ENCODE measurements at places on chromosomes 7 and 10. TPM values are rescaled to one million over a fixed set of nuclear protein-coding genes. Genes with fewer than 3 reads are reported as not detected.

Gene LAMB1
- 73.6 TPM for polyA plus RNA-seq

Gene PALD1
- 7.6 TPM for polyA plus RNA-seq

Gene CHN2
- 9.5 TPM for polyA plus RNA-seq

Gene BAIAP2L1
- polyA plus RNA-seq = 49.0 TPM

Gene ZNF786
- polyA plus RNA-seq = 3.5 TPM

- DNase-seq = peak; percentile 61
Observed at GRCh38 chr10:15370856-15371701, at the start of gene FAM171A1. Gene FAM171A1 (minus strand): TSS chr10:15371289. CDS start chr10:15371052, 237 bp downstream.

GRCh38 chr7:132681951-132682350, 105.7 kb upstream of the PLXNA4 start:
- peak; percentile 36 for DNase-seq

DNA sequence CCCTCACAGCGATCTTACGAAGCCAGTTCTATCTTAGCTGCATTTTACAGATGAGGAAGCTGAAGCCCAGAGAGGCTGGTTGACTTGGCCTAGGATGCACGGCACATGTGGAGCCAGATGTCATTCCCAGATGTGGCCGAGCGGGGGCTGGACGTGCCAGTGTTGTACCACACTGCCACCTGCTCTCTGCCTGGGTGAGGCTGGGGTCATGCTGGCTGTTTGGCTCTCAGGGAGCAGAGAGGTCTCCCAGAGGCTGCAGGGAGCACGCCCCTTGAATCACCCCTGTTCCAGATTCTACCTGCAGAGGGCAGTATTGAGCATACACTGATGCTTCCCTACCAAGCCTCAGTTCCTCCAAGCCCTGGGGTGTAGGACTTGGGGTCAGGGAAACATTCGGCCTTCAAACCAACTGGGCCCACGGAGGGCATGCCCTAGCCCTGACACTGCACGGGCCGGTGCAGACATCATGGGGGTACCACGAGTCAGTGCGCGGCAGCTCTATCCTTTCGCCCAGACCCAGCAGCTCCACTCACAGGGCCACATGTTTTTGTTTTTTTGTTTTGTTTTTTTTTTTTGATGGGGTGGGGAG, 3.8 kb upstream of the GTF2IRD1 start:
- DNase-seq = peak; percentile 53

DNA sequence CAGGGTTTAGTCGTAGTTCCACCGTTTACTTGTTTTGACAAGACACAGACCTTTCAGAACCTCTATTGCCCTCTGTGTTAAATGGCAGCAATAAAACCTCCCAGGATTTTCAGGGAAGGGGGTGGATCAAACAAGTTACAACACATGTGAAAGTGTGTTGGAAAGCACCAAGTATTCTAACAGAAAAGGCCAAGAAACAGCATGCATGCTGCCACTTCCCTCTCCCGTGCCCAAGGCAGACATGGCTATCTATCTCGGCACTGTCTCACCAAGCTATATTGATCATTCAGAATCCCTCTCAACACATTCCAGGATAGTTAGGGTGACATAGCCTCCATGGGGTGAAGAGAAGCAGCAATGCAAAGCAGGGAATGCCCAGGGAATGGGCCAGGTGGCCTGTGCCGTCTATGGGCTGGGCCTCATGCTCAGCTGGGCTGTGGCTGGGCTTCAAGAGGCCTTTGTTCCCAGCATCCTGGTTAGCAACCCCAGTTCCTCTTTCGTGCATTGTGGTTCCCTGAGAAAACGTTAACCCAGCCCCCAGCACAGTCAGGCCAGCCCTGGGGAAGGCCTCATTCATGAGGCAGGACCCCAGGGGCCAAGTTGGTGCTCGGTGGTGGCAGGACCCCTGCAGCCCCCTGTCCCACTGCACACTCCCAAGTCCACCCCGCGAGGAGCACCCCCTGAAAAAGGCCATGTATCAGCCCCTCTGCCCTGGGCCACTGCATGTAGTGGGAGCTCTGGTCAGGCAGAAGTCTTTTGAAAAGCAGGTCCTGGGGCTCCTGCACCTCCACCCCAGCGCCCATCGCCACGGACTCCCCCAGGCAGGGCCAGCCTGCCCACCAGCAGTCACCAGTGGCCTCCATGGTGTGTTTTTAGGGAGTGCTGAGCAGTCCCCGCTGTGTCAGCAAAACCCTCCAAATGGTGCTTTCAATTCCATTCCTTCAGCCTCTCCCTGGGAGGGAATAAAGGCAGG, 25.5 kb downstream of the VSIR start:
- no peak for DNase-seq

GRCh38 chr10:76766682-76767081, 870.9 kb downstream of the KCNMA1 start:
- no peak for DNase-seq

DNA sequence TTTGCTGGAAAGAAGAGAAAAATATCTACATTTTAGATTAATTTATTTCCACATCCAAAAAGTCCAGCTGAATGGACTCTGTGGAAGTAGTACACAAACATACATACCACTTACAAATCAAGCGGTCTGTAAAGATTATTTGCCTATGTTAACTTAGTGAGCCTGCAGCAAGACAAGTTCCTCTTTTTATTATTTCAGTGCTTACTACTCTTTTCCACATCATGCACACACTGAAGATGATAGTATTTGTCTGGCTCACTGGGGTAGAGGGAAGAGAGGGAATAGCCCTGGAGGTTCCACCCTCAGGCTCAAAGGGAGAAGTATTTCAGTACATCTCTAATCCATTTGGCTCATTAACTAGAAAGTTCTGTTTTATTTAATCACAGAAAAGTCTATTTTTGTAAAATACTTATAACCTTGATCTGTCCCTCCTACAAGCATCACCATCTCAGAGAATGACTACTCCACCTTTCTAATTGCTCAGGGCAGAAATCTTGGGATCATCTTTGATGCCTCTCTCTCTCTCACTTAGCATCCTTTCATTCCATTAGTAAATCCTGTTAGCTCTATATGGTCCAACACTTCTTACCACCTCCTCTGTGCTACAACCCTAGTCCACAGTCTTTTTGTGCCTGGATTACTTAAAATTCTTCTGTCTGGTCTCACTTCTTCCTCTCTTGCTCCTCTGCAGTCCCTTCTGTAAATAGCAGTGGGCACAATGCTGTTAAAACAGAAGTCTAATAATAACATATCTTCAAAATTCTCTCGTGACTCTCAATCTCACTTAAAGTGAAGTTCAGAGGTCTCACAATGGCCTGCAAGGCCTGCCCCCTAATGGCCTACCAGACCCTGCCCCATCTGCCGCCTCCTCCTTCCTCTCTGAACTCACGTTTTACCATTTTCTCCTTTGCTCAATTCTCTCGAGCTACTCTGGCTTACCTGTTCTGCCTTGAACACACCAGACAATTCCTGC, 64.3 kb upstream of the CCDC6 start:
- no peak for DNase-seq

DNA sequence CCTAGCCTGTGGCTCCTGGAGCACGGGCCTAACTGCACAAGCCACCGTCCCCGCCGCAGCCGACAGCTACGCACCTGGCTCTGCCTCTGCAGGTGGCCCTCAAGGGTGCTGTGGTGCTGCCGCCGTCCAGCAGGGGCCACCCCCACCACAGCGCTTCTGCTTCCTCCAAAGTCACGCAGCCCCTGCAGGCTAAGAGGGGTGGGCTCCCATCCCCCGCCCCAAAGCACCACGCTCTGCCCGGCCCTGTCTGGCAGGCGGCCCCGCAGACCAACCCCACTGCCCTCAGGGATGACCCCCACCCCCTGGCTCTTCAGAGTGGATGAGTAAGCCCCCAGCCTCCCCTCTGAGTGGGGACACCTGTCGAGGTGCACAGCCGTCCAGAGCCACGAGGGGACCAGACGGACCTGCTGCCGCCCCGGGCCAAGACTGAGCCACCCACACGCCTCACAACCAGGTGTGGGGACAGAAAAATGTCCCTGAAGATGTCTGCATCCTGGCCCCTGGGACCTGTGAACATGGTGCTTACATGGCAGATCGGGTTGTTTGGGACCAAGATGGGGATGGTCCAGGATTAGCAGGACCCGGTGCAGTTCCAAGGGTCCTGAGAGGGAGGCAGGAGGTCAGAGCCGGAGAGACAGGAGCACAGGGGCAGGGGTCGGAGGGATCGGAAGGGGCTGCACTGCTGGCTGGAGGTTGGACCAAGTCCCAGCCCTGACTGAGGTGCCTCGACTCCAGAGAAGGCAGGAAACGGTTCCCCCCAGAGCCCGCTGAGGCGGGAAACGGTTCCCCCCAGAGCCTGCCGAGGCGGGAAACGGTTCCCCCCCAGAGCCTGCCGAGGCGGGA, 9.0 kb upstream of the ADAP1 start:
- DNase-seq = no peak

GRCh38 chr7:25121599-25121998, 3.5 kb downstream of the CYCS start:
- no peak for DNase-seq

DNA sequence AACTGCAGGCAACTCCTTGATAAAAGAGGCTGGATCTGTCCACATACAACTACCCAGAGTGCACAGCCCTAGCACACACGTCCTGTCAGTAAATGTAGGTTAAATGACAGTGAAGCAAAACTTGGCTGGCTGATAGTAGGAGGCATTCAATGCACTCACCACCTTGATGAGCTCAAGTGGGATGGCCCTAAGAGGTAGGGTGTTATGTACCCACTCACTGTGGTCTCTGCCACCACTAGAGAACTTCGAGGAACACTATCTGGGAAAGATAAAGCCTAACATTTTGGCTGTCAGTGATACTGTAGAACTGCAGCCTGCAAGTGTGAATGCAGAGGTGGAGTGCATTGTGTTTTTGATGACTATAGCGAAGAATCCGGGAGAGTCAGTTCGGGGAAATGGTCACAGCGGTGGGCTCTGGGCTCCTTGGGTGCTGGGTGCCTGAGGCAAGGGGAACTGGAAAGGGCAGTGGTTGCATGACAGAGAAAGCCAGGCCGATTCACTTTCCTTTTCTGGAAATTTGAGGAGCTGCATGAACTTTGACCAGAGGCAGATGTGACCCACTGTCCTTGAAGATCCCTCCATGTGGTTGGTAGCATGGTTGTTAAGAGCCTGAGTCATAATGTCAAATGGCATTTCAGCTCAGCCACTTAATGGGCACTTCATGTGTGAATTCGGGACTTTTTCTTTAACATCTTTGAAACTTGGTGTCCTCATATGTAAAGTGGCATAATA, 93.1 kb upstream of the ZPBP start:
- no peak for DNase-seq

- no peak for DNase-seq
Observed at GRCh38 chr10:73774637-73775036, 7.2 kb upstream of the CHCHD1 start.

Measured in adrenal gland (tissue), 19 donors.